ENCODE measurements at places on chromosomes 16 and 17. TPM values are rescaled to one million over a fixed set of nuclear protein-coding genes. Genes with fewer than 3 reads are reported as not detected.

DNA sequence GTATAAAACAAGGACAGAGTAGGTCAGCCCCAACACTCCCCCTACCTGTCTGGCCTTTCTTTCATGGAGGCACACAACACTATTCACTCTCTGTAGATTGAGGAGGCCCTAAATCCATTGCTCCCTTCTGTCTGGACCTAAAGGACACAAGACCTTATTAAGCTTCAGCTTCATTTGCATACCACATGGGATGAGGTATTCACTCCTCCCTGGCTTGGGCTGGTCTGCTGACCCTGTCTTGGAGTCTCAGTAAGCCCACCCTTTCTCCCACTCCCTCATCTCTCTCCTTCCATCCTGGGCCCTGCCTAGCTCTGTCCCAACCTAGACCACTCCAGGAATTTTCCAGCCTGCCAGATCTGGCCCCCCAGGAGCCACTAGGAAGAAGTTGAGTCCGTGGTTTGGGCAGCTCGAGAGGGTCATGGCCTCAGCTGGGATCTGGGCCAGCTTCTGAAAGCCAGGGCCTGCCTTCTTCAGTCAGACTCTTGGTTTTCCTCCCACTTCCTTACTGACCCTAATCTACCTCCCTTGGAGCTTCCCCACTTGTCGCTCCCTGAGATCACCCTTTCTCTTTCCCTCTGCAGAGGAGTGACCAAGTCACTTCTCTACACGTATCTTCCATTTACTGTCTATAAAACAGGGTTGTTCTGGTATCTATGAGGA, 6.5 kb upstream of the LLGL1 start:
- no peak for DNase-seq

- DNase-seq: no peak
Observed at GRCh38 chr16:23952128-23952970, 116.6 kb downstream of the PRKCB start.

DNA sequence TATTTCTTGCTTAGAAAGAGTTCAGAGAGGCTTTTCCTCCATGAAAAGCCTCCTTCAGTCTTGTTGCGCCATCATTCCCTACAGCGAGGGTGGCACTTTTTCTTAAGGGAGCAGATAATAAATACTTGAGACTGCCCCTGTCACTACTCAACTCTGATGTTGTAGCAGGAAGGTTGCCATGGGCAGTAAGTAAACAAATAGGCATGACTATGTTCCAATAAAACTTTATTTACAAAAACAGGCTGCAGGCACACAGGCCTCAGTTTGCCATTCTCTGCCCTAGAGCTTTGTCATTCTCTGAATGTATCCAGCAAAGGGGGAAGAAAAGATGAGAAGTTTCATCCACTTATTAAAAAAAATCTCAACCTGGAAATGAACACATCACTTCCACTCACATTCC, 60.4 kb downstream of the MYOCD start:
- DNase-seq: no peak

DNA sequence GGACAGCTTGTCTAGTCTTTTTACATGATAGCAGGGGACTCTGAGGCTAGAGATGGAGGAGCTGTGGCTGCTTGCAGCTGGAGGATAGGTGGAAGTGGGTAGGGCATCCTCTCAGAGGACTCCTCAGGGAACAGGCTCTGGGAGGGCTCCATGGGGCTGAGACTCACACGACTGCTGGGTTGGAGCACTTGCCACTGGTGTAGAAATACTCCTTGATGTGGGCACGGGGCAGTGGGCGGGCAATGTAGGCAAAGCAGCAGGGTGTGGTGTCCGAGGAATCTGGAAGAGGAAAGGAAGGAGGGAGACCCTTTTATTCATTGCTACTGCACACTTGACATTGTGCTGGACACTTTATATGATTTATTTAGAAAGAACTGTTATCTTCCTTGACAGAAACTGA, 1.8 kb downstream of the CCL5 start:
- DNase-seq: no peak

DNA sequence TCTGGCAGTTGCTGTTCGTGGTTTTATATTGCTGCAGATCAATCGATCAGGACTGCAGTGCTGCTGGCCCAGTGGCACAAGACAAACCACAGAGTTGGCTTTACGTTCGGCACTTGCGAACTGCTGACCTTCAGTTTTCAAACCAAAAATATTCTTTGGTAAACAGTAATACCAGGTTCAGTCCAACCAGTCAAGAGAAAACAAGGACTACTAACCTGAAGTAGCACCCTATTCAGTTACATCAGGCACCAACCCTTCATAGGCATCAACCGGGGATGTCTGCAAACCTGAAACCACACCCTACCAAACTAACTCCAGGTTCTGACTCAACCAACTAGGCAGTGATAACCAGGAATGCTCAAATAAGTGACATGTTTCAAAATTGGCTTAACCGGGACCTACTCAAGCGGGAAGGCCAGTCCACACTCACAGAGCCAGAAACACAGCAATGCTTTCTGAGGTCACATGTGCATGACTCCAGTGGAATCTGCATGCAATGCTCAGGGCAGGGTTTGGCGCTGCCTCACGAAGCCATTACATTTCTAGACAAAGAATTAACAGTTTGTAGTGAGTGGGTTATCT, 91.1 kb downstream of the SMG6 start:
- DNase-seq: no peak

DNA sequence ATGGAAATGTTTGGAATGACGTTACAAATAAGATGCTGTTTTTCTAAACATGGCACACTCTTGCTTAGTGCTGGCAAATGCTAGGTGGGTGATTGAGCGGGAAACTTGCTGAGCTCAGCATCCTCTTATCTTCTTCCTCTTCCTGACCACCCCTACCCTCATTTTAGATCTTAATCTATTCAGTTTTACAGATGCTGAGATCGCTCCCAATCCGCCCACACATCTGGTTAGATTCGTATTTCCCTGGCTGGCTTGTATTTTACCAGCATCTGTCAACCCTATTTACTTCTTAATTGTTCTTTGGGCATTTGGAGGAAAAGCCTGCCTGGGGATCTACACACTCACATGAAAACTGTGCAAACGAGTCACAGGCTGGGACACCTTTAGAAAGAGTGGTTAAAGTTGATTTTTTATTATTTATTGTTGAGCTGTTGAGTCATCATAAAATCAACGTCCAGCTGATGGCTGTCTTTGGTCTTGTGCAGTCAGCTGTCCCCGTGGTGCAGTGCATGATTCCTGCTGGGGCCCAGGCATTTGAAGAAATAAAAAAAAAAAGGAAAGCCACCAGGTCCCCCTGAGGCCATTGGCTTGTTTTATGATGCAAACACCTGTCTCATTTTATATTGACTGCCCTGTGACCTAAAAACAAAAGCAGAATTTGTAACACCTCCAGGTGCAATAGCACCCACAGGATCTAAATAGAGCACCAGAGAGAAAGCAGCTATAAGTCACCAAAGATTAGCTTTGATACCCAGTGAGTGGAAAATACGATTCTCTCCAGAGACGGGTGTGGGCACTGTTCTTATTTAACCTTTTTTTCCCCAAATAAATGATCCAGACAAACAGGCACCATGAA, 258.6 kb downstream of the HS3ST3B1 start:
- no peak for DNase-seq

DNA sequence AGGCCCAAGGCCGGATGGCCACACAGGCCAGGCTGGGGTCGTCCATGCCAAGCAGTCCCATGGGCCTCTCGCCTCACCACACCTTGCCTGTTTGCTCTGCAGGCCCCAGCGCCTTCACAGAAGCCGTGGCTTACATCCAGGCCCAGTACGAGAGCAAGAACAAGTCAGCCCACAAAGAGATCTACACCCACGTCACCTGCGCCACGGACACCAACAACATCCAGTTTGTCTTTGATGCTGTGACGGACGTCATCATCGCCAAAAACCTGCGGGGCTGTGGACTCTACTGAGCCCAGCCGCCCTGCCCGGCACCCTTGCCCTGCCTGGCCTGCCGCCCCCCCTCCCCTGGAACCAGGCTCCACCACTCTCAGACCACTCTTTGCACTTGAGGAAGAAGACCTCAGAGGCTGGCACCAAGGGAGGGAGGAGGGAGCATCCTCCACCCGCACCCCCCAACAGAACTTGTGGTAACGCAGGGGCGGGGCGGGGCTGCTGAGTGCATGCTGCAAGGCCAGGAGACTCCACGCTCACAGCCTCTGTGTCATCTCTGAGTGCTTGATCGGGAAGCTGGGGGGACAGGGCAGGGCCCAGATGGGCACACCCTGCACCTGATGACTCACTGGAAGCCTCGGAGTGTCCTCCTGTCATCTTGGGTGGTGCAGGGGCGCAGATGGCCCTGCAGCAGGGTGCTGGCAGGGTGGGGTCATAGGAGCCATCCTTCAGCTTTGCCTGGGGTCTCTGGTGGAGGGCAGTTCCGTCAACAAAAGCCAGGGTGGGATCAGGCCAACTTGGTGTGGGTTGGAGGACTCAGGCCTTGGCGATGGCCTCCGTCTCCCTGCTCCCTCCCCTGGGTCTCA, 81.5 kb downstream of the AMFR start:
- DNase-seq: no peak

GRCh38 chr17:48455791-48456190, 25.8 kb upstream of the SKAP1 start:
- no peak for DNase-seq

DNA sequence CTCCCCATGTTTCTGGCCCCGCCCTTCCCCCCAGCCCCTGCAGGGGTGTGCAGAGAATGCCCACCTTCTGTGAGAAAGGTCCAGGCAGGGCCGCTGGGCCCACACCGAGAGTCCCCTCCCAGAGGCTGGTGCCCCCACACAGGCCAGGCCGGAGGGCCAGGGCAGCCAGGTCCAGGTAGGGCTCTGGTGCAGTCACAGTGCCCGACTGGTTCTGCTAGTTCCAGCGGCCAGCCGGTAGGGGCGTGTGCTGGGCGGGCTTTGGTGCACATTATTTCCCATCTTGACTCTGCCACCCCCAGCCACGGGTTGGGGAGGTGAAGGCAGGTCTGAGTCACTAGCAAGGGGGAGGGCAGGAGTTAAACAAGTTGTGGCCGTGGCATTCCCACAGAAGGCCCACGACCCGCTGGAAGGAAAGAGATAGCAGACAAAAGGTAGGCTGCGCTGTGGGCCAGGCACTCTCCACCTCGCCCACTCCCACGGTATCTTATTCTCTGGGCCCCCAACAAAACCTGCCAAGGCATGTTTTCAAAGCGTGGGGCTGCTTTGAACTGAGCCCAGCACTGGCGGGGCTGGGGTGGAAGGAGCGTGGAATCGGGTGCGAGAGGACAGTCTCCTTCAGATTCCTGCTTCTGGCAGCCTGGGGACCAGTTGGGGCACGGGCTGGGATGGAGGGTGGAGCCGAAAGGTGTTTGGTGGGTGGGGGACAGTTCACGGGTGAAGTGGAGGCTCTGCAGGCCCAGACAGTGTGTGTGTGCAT, 1.9 kb downstream of the EPN3 start:
- DNase-seq: no peak

DNA sequence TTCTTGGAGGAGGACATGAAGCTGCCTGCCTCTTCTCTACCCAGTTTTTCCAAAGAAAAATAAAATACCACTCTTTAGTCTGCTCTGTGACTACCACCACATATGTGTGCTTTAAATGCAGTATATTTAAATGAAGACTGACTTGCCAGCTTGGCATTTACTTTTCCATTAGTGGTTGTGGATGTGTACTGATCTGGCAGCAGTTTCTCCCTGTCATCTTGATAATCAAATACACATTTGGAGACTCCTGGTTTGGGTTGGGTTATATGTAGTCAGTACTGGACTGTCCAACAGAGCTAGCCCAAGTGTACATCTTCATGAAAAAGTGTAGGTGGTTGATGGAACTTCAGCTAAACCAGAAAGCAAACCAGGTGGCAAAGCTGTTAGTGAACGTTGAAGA, 19.9 kb downstream of the COX10 start:
- DNase-seq: no peak

GRCh38 chr17:60947100-60947499, 269.4 kb downstream of the BCAS3 start:
- DNase-seq: no peak

DNA sequence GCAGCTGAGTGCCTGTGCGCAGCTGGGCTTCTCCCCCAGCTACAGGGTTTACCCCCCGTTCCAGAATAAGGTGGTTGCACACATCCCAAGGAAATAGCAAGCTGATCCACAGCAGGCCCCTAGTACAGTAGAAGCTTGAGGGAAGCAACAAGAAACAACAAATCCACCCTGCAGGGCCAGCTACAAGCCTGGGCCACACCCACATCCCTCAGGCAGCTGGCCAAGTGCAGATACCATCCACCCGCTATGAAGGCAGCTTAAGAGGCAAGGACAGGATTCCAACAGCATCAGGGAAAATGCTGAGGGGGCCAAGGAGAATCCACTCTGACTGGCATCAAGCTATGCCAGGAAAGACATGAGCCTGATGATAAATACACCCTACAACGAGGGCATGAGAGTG, 66.9 kb upstream of the RCVRN start:
- no peak for DNase-seq

DNA sequence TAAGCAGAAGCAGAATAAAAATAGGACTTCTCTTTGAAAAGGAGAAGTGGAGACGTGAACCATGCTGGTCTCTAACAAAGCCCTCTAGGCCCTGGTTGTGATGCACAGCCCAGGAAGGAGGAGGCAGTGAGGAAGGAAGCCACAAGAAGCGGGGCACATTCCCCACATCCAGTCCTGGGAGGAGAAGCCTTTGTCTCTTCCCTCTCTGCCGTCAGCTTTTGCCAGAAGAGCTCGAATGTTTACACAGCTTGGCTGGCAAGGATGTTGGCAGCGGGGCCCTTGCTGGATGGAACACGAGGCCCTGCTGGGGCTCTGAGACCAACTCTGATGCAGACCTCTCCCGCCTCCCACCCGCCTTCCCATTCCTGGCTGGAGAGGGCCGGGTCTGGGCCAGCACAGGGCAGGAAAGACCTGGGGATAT, 91.3 kb downstream of the MAF start:
- no peak for DNase-seq

DNA sequence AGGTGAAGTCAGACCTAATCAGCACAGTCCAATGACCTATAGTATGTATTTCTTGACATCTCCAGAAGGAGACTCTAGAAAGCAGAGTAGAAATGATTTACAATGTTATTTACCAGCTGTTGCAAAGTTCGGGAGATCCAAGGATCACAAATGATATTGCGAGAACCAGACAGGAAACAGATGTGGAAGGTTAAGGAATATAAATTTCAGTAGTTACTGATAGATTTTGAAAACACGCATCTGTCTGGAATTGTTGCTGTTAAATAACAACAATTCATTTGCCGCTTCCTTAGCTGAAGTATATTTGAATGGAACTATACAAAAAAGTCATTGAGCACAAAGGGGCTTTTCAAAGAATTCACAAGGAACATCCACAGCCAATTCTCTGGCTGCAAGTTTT, 72.0 kb downstream of the STXBP4 start:
- peak; percentile 50 for DNase-seq

Gene CD300LB
- polyA plus RNA-seq: 0.25 TPM

Gene C16orf96
- polyA plus RNA-seq: 0.26 TPM

Gene FAM83G
- polyA plus RNA-seq: 5.9 TPM

Gene ALDH3A1
- 0.75 TPM for polyA plus RNA-seq

Gene CCL8
- polyA plus RNA-seq: 0.24 TPM

Gene PIRT
- polyA plus RNA-seq: not detected
